ENCODE measurements at places on chromosomes 2 and 18.

DNA sequence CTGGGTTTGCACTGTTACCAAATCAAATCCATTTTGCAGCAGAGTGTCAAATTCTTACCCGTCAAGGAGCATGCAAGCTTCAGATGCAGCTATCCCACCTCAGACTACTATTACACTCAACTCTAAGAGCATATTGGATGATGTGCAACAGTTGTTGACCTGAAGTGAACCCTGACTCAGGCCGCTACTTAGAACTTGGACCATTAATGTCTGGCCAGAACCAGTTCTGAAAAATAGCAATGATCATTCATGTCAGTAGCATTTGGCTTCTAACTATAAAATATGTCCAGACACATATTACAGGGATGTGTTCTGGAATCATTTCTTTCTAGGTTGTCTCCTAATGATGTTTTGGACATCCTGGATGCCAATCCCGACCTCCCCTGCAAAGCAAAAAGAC lies 135.5 kb upstream of the PKDCC start:
- no peak for DNase-seq

DNA sequence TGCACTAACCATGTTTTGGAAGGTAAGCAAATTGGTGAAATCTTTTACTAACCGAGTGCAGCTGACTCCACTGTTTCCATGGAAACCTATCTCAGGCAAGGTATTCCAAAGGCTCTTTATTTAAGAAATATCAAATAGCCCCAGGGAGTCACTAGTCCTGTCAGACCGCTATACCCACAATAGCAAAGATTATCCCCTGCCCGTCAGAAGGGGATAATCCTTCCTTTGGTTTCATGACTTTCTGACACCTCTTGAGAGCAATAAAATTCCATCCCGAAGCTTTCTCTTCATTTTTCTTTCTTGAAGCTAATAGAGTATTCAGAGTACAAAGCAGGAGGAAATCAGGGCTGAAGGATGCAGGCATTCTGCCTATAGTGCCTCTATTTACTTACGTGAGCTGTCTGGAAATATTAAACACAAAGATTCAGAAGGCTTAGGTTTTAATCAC lies 34.7 kb upstream of the MAP2 start:
- DNase-seq, result no peak

- no peak for DNase-seq
These were observed 35.6 kb downstream of the FBLN7 start for GRCh38 chr2:112173646-112174319.

GRCh38 chr2:159179696-159180095 lies 106.8 kb downstream of the WDSUB1 start:
- DNase-seq, result no peak

GRCh38 chr2:85976106-85976920 lies 87.5 kb upstream of the ST3GAL5 start:
- no peak for DNase-seq

DNA sequence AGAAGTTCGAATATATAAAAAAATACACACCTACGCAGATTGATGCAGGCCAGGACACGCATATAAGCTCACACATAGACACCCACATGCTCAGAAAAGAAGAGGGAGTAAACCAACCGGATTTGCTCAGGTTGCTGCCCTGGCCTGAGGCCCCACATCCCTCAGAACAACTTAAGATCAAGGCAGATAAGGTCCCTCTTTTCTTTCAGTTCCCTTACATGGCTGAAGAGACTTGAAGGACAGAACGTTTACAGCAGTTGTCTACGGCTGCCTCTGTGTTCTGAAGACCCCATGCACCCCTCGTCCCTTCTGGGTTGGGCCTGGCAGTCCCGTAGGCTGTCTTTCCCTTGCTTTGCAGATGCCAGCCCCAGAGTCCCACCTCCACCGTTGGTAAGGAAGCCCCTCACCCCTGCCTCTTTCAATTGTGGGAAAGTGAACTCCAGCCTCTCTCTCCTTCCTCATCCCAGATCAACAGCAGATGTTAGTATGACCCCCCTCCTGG lies 4.3 kb upstream of the NAGK start:
- no peak for DNase-seq

- no peak for DNase-seq
These were observed 123.4 kb downstream of the MTCL1 start for GRCh38 chr18:8828798-8829197.
